Stimulated activated CD4-positive, alpha-beta T cell treated with anti-CD3 and anti-CD28 coated beads, Interleukin-15, amount 100 ng/mL, for 24 hours (primary cell): ENCODE measurements at places on chromosomes 1 and 21.
A peak's percentile ranks its signal among the peaks of the same experiment; 100 is the strongest.

DNA sequence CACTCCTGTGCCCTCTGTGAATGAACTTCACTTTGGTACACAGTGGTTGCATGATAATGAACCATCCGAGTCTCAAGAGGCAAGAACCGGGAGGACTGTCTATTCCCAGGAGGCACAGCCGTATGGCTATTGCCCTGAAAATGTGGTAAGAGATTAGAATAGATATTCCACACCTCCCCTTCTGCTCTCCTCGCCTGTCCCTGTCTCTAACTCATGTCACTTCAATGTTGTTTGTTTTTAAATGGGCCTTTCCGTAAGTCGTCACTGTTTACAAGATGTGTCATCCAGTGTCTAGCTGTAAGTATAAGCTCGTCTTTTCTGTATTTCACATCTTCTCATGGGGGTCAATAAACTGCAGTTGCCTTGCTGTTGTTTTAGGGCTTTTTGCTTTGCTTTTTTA lies 122.2 kb downstream of the PATJ start:
- DNase-seq, result no peak

GRCh38 chr1:103457886-103458455 lies 67.5 kb upstream of the RNPC3 start:
- DNase-seq, result no peak

DNA sequence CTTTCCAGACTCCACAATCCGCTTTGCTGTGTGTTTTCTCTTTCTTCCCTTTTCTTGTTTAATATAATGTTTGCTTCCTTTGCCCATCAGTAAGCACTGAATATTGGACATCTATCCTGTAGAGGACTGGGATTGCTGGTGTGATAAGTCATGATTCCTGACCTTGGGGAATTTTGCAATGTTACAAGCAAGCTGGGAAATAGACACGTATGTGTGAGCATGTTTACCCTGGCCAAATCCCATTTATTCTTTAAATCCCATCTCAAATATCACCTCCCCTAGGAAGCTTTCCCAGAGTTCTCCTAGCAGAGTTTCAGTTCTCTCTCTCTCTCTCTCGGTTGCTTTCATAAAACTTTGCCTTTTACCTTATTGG lies 155.3 kb downstream of the ROR1 start:
- DNase-seq, result no peak

GRCh38 chr1:196951711-196952394 lies 8.3 kb downstream of the CFHR2 start:
- no peak for DNase-seq

DNA sequence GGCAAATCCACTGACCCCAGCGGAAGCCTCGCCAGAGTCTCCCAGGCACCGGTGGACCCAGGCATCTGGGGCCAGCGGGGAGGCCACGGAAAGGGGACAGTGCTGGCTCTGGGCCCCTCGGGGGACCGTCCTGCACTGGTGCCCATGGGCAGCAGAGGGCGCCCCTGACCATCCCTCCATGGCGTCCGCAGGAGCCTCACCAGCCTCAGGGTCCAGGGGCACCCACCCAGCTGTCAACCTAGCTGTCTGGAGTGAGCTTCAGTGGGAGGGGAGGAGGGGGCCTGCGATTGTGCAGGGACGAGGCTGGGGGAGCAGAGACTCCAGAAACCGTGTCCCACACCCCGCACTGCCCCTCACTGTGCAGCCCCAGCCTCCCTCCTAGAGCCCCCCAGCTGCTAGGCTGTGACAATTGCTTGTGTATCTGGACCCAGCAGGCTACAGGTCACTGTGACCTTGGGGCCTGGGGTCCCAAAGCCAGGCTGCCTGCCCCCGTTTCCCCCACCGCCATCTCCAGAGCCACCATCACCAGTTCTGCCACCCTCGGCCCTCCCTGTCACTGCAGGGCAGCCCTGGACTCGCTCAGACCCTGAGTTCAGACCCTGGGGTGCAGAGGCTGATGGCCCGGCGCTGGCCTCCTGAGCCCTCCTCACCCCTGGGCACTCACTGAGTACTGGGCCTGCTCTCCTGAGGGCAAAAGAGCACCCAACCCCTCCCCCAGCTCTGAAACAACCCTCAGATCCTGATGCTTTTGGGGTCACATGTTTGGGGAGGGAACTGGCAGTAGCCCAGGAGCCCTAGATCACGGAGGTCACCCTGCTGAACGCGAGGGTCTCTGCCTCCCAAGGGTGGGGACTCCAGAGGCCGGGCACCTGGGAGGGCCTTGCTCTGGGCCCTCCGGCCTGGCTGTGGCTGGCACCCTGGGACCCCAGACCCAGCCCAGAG lies 10.6 kb upstream of the COL6A1 start:
- peak; percentile 69 for DNase-seq

- DNase-seq, result no peak
Measured at GRCh38 chr1:109977225-109977624, 7.3 kb upstream of the AHCYL1 start.

DNA sequence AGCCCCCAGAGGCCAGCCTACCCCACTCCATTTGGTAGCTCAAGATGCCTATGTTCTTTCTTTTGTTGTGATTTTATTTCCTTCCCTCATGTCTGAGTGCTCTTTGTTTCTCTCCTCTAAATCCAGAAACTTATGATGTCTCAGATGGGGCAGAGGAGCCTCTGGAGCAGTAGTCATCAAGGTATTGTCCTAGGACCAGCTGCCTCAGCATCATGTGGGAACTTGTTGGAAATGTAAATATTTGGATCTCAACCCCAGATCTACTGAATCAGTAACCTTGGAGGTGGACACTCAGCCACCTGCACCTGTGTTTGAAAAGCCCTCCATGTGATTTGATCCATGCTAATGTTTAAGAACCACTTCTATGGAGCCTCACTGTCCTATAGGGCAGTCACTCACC lies 593.1 kb upstream of the PLXNA2 start:
- no peak for DNase-seq

DNA sequence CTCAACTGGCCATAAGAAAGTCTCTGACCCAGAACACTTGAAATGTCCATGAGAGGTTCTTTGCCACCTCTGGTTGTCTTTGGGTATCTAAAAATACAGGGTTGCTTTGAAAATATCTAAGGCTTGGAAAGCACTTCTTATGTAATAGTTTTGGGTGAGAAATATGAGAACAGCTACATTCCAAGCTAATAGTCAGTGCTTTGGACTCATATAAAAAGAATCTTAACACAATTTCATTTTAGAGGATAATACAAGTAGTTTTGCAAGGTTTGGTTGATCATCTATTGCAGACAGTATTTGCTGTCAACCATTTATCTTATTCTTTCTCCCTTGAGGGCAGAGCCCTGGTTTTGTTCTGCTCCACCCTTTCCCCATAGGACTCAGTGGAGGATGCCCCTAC lies 207.5 kb downstream of the KCNK2 start:
- no peak for DNase-seq

GRCh38 chr1:116948046-116948445 lies 38.3 kb downstream of the PTGFRN start:
- DNase-seq, result no peak

GRCh38 chr21:37237764-37238163 lies 29.4 kb downstream of the VPS26C start:
- no peak for DNase-seq
